H7 (cell line): ENCODE measurements at places on chromosomes 11 and 22.

DNA sequence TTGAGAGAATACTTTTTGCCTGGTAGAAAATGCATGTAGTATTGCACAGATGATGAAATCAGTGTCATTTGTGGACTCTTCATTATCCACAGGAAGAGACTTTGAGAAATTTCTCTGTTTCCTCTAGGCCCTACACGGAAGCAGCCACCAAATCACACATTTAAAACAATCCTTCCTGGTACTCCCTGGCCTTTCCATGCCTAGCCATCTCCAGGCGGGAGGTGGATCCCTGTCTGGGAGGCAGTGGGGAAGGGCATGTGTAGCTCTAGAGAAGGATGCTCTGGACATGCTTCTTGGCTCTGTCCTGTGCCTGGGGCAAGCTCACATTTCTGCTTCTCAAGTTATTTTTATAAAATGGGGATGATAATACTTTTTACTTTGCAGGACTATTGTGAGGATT is 114.1 kb downstream of the ADAMTS15 start:
- DNase-seq = no peak

DNA sequence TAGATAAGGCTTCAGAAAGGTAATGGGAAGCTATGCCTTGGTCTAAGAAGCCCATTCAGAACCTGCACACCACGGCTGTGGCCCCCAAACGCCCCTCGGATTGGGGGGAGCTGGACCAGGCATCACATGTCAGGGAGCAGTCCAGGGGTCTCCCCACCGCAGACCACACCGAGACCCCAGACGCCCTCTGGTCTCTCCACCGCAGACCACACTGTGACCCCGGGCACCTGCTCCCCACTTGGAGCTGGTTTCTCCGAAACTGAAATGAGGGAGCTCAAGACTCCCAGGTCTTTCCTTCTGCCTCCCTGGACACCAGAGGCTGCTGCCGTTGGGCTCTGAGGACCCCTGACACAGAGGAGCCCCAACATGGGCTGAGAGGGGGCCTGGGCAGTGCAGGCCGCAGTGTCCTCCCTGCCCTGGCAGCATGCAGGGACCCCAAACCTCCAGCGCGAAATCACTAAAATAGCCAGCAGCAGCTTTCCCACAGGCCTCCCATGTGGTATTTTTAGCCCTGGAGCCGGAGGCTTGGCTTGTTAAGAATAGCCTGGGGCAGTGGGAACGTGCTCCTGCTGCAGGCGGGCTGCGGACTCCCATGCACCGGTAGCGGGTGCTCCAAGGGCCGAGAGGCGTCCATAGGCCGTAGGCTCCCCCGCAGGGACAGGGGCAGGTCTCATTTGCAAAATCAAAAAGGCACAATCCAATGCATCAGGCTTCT is 7.7 kb downstream of the LINC01488 start:
- DNase-seq = no peak

DNA sequence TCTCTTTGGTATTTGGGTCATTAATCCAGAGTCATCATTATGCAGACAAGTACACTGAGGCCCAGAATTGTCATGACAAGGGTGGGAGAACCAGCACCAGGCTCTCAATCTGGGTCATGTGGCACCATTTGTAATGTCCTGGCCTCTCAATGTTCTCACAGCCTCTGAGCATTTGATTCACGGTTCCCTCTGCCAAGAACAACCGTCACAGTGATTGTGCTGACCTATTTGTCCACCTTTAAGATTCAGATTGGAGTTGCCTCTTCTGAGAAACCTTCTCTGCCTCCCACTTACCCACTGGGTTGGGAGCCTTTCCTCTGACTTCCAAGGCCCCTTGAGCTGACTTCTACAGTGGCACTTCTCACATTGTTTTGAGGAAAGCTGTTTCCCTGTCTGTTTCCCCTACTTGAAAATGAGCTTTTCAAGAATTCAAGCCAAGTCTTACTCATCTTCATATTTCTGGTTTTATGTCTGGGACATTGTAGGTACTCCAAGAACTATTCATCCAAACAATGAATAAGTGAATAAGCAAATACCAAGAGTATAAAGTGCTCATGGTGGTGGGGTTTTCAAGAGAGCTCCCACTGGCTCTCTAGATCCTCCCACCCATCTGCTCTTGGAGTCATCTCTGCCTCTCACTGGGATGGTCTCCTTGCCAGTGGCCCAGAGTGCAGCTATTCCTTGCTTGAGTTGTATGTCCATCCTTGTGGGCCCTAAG is 126.4 kb upstream of the E2F8 start:
- no peak for DNase-seq

DNA sequence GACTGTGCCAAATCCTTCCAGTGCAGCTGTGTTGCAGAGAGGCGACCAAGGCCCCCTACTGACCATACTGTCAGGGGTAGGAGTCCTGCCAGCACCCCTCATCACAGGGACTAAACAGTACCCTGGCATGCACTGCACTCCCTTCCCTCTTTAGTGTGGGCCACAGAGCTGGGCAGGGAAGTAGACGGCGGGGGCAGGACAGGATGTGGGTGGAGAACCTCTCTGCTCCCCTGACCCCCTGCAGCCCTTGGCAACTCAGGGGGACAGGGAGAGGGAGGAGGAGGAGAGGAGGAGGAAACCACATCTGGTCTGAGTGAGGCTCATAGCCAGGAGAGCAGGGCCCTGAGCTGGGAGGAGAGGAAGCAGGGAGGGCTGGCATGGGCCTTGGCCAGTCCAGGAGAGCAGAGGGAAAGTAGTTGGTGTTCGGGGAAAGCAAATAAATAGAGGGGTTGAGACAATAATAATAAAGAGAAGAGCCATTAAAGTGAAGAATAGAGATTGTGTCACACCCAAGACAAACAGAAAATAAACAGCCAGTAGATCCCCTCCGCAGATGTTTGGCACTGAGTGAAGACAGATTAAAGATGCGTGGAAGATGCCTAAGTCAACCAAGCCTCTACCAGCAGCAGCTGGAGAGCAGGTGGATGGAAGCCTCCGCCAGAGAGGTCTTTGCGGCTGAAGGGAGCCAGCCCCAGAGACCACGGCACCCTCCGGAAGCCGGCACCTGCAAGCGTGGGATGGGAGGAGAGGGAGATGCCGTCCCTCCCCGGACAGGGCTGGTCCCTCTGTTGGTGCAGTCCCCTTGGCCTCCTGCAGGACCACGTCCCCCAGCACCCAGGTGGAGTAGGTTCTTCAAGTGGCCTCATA is 61.5 kb downstream of the RPUSD4 start:
- peak; percentile 47 for DNase-seq

DNA sequence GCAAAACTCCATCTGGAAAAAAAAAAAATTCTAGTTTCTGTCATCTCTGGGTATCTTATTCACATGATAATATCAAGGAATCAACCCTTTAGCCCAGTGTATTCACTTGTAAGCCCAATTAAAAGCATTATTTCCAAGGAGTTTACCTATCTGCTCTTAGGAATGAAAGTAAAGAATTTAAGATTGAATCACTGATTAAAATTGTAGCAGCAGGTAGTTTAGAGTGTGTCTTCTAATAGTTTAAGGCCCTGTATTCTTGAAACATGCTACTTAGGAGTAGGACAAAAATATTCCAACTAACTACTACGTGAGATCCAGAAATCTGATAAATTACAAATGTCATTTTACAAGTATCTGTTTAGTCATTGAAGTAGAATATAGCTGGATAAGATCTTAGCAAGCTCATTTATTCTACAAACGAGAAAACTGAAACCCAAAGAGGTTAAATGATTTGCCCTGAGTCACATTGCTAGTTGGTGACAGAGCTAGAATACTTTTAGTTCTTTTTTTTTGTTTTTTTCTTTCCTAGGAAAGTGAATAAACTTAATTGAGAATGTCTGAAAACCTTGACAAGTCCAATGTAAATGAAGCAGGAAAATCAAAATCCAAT is 4.0 kb downstream of the TCP11L1 start:
- DNase-seq = no peak
